ENCODE measurements at places on chromosomes 12 and 14.

DNA sequence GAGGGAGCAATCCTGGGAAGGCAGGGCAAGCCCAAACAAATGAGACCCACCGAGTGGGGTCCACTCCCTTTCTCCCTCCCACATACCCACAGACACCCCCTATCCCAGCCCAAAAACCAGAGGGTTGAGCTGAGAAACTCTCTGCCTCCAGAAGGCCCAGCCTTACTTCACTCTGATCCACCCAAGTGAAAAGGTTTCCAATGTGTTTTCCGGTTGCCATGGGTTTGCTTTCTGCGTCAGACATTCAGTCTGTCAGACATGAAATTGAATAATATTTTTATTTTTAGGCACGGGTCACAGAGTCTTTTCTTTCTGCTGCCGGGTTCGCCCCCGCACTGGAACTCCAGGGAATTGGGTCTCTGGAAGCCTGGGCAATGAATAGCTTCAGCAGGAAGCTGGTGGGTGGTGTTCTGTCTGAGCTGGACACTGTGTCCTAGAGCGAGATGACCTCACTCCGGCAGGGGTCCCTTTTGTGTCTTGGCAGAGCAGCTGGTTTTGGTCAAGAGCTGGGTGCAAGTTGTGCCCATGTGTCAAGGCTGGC lies 69.8 kb upstream of the CLMN start:
- no peak for DNase-seq

DNA sequence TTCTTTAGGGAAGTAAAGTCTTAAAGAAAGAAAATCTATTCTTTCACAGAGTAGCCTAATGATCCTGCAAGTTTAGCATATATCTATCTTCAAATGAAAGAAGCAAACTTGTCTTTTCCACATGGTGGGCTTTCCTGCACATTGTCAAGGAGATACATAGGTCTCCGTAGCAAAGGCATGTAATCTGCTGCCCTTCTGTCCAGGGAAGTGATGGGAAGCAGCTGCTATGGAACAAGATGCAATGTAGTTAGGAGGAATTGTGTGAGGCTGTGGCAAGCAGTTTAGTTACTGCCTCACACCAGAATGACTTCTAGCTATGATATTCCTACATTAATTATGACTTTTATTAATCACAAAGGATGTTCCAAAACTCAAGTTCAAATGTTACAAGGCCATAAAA lies 174.4 kb downstream of the PDZRN4 start:
- DNase-seq: no peak

GRCh38 chr12:50641566-50641965 lies 122.3 kb upstream of the ATF1 start:
- DNase-seq: no peak

GRCh38 chr14:99734406-99735051 lies 50.4 kb downstream of the CYP46A1 start:
- DNase-seq: no peak

- DNase-seq: no peak
Measured at GRCh38 chr12:86042062-86042461, 168.0 kb downstream of the NTS start.

GRCh38 chr14:76112889-76113624 lies 38.7 kb upstream of the GPATCH2L start:
- no peak for DNase-seq

GRCh38 chr12:79351251-79351650 lies 339.5 kb downstream of the PAWR start:
- DNase-seq: no peak

DNA sequence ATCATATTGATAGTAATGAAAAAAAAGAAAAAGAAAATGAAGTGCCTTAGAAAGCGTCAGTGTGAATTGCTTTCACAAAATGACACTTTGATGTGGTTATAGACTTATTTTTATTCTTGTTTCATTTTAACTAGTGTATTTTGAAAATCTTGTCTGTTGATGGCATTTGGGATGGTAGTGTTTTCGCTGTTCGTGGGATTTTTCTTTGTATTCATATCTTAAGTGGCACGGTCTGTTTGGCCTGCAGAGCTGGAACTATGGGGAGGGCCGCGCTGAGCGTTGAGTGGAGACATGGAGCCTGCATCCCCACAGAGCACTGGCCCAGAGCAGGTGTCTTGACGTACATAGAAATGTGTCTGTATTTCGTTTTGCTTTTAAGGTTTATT lies 61.6 kb downstream of the WDR20 start:
- no peak for DNase-seq

DNA sequence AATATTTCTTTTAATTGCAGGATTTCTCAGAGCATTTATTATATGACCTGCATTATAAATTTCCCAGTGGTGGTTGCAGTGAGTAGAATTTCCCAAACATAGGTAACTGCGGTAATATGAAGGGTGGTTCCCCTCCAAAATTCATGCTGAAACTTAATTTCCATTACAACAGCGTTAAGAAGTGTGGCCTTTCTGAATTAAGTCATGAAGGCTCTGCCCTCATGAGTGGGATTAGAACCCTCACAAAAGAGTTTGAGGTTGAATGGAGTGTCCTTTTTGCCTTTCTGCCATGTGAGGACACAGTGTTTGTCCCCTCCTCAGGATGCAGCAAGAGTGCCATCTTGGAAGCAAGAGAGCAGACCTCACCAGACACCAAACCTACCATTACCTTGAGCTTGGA lies 233.6 kb downstream of the KTN1 start:
- no peak for DNase-seq

DNA sequence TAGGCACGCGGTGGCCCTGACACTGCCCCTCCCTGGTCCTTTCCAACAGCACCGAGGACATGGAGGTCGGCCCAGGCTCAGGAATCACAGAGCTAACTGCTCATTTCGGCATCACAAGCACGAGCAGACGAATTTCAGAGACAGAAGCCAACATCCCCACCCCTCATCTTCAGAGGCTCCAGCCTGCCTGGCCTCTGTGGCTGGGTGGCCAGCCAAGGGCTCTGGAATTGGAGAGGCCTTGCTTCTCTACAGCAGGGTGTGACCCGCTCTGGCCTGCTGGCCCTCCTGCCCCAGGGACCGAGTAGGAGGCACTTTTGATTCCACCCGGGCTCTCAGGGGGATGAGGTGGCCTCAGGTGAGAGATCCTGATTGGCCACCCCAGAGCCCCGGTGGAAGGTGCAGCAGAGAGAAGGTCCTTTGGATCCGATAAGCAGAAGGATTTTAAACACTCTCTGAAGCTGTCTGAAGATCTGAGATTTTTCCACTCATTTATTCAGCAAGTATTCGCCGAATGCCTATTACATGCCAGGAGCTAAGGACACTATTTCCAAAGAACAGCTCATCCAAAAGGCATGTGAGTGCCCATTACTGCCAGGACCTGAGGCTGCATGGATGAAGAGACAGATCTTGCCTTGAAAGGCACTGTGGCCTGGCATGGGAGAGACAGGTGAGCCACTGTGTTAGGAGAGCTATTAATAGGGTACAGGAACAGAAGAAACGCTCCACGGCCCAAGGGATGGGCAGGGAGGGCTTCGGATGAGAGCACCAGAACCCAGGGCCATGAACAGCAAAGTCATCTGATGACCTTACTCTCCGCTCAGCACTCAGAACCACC lies 10.2 kb downstream of the BAG5 start:
- DNase-seq: no peak

DNA sequence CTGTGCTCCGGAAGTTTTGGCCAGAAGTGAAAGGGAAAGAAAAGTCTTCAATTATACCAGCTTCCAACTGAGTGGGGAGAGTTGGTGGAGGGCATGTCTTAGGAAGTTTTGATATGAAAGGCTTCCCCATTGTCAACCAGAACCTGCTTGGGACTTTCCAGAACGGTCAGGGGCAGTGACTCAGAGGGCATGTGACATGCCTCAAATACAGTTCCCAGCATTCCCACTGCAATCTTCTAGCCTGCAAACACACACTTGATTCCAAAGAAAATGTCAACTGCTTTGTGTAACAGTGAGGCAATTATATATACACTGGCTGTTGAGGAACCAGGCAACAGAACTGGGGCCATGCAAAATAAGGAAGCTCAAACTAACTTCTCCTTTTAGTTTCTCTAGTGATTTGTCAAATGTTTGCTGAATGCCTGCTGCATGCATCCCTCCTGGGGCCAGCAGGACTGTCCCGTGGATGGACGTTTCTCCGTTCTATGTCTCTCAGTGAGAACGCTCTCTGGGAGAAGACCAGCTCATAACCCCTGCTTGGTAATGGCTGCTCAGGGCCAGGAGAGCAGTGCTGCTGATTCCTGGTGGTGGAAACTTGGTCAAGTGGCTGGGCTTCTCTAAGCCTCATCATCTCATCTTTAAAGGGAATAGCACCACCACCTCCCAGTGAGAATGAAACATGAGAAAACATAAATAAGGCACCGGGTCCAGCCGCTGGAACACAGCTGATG lies 18.3 kb downstream of the SLC25A47 start:
- no peak for DNase-seq

DNA sequence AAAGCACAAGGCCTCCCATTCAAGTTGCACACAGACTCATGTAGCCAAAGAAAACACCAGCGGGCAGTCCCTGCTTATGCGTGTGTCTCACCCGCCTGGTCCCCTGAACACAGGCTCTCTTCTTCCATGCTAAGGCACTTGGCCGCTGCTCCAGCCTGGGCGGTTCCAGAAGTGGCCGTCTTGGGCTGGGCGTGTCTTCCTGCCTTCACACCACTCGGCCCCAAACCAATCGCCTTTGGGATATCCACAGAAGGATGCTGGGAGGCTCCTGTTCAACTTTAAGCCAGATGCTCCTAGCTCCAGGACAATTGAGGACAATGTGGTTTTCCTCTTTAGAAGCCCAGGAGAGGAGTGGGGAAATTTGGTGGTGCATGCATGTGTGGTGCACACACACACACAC lies 2.2 kb downstream of the SCARB1 start:
- DNase-seq: peak; percentile 33

DNA sequence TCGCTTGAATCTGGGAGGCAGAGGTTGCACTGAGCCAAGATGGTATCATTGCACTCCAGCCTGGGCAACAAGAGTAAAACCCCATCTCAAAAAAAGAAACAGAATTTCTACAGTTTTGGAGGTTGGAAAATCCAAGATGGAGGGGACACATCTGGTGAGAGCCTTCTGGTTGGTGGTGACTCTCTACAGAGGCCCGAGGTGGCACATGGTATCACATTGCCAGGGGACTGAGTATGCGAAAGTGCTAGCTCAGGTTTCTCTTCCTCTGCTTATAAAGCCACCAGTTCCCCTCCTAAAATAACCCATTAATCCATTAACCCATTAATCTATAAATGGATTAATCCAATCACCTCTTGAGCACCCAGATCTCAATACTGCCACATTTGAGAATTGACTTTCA lies 70.8 kb upstream of the DACT1 start:
- no peak for DNase-seq

GRCh38 chr12:1529228-1529861 lies 65.0 kb downstream of the FBXL14 start:
- DNase-seq: no peak

DNA sequence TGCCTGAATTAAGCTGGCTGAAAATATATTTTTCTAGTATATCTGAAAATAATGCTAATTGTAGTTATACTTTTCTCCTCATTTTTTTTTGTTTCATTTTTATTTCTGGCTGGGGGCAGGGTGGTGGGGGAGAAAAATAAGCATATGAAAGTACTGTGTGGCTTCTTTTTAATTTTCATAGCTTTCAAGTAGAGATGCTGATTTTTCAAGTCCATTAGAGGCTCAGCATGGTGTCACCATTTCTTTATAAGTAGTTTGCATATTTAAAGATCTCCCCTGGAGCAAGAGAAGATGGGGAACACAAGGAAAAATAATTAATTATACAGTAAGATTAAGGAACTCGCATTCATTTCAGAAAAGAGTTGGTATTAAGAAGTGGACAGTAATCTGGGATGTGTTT lies 27.1 kb downstream of the TTC8 start:
- no peak for DNase-seq

- no peak for DNase-seq
Measured at GRCh38 chr12:14950421-14950820, 11.0 kb downstream of the ARHGDIB start.

GRCh38 chr14:104221636-104222369 lies 83.4 kb downstream of the KIF26A start:
- DNase-seq: no peak

- peak; percentile 54 for DNase-seq
Measured at GRCh38 chr12:49553512-49554088, 14.3 kb downstream of the MCRS1 start.

DNA sequence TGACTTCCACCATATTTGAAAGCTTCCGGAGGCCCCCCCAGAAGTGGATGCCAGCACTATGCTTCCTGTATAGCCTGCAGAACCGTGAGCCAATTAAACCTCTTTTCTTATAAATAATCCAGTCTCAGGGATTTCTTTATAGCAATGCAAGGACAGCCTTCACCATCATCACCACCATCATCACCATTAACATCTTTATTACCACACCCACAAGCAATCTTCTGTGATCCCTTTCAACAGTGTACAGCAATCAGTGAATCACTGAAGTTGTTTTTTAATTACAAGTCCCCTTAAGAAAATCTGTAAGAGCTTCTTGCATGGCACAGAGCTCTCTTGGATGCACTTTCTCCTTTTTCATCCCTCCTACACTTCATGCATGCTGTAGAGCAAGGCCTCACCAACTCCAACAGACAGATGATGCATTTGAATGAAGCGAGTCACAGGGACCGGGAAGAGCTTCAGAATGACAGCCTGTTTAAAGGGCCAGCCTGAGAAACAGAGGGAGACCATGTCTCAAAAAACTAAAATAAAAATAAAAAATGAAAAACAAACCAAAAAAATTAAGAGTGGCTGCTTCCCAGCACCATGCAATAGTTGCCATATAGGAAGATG lies 83.6 kb upstream of the VASH1 start:
- DNase-seq: no peak

DNA sequence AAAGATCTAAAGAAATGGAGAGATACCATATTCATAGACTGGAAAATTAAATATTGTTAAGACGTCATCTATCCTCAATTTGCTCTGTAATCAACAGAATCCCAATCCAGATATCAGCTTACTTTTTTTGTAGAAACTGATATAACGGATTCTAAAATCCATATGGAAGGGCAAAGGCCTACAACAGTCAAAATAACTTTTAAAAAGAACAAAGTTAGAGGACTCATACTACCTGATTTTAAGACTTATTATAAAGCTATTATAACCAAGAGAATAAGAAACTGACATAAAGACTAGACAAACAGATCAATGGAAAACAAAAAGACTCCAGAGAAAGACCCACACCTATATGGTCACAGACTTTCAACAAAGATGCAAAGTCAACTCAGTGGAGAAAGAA lies 6.0 kb downstream of the DDX24 start:
- no peak for DNase-seq

GRCh38 chr12:120110550-120111501 lies 5.7 kb downstream of the RAB35 start:
- DNase-seq: no peak

DNA sequence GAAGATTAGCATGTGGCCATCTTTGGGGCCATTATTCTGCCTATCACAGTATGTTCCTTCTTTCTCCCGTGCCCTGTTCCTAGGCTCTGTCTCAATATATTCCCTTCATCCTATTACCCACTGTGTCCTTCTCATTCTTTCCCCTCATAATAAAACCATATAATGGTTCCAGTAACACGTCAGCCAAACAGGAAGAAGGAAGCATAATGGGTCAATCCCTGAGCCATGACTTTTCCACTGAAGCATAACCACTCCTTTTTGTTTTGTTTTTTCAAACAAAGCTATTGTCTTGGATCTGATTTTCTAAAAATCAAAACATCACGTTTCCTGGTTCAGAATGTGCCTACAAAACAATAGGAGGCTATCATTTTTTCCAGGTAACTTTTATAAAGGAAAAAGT lies 21.3 kb upstream of the RHOJ start:
- no peak for DNase-seq

GRCh38 chr14:106268013-106268727 lies 741.8 kb downstream of the TMEM121 start:
- no peak for DNase-seq
